ENCODE measurements at places on chromosomes 12 and 14. TPM values are rescaled to one million over a fixed set of nuclear protein-coding genes. Genes with fewer than 3 reads are reported as not detected.

IRF9 gene
- 21.5 TPM for total RNA-seq

TUBA1C gene
- total RNA-seq: 1,750 TPM

ABCD2 gene
- not detected for total RNA-seq

ASIC1 gene
- total RNA-seq: 6.6 TPM

ATF7IP gene
- 5.8 TPM for total RNA-seq

RASSF9 gene
- total RNA-seq: 0.67 TPM

TAS2R20 gene
- total RNA-seq: 0.07 TPM

ADAMTS20 gene
- total RNA-seq: not detected

MGP gene
- total RNA-seq: not detected

GLT8D2 gene
- total RNA-seq: 0.25 TPM

HOXC6 gene
- 5.3 TPM for total RNA-seq

OGFOD2 gene
- total RNA-seq: 19.1 TPM

RCOR1 gene
- total RNA-seq: 20.6 TPM

OR4N5 gene
- total RNA-seq: not detected

HSPB8 gene
- total RNA-seq: 15.1 TPM

TCL1B gene
- total RNA-seq: not detected

BEST3 gene
- 1.2 TPM for total RNA-seq

KCNH3 gene
- 2.9 TPM for total RNA-seq

TMED8 gene
- total RNA-seq: 5.4 TPM

POTEM gene
- not detected for total RNA-seq

NRXN3 gene
- total RNA-seq: 0.75 TPM

FSCB gene
- not detected for total RNA-seq

E2F7 gene
- 7.0 TPM for total RNA-seq

KRT80 gene
- total RNA-seq: 58.1 TPM

B4GALNT3 gene
- total RNA-seq: 0.59 TPM

NANOG gene
- not detected for total RNA-seq

C2CD5 gene
- 15.5 TPM for total RNA-seq

C12orf42 gene
- not detected for total RNA-seq

LRTM2 gene
- total RNA-seq: 0.07 TPM

PRICKLE1 gene
- 0.85 TPM for total RNA-seq

AKAP5 gene
- 0.40 TPM for total RNA-seq

PTHLH gene
- 29.3 TPM for total RNA-seq

RFLNA gene
- 0.06 TPM for total RNA-seq

TCTN2 gene
- total RNA-seq: 13.3 TPM

CABP1 gene
- 0.22 TPM for total RNA-seq

KIF5A gene
- total RNA-seq: 0.29 TPM

All from A549 treated with CORT108297 at 1 μM for 4 hours (cell line).